ENCODE measurements at places on chromosomes 2 and 18.

DNA sequence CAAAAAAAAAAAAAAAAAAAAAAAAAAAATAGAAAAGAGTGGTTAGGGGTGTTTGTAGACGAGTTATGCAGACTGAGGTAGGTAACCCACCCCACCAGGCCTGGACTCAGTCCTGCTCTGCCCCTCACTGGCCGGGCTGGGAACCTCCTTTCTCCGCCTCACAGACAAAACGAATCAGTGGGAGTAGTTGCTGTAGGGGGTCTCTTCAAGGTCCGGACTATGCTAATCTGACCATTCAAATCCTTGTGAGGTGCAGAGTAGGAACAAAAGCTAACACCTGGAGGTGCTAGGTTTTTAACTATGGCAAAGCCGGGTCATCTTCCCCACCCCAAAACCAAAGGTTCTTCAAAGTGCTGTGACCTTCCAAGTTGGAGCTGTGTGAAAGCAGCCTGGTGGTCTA lies 223.7 kb downstream of the SLC4A3 start:
- no peak for DNase-seq

DNA sequence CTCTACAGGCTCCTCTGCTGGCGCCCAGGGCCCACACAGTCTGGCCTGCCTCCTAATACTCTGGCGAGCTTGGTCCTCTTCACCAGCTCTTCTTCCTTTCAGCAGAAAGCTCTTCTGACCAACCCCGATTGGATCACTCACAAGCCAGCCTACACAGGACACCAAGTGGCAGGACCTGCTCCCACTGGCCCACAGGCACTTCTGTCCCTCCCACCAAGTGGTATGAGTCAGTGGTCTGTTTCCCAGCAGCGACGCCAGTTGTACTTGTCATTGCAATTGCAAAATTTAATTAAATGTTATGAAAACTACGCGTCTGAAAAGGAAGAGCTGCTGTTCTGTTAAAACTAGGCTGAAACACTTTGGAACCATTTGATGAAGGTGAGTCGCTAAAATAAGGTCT lies 46.7 kb downstream of the NDUFA10 start:
- DNase-seq, result no peak

- DNase-seq, result no peak
Measured at GRCh38 chr2:13770279-13770678, 862.2 kb upstream of the LRATD1 start.

- DNase-seq, result no peak
Measured at GRCh38 chr2:156526950-156527636, 90.9 kb downstream of the GPD2 start.

DNA sequence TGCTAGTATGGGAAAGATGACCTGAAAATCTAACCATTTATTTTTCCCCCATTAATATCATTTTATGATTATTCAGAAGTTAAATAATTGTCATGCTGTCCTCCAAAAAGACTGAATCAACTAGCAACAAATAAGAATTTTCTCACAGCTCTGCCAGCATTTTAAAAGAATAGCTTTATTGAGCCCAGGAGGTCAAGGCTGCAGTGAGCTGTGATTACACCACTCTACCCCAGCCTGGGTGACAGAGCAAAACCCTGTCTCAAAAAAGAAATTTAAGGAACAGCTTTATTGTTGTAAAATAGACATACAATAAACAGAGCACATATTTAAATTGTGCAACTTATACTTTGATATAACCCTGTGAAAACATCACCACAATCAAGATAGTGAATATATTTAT lies 24.8 kb upstream of the IL1A start:
- no peak for DNase-seq

- DNase-seq, result no peak
Measured at GRCh38 chr2:104860451-104860790, 6.5 kb downstream of the POU3F3 start.

GRCh38 chr2:41400088-41400665 lies 647.6 kb upstream of the PKDCC start:
- DNase-seq, result peak; percentile 27

- no peak for DNase-seq
Measured at GRCh38 chr18:22164337-22165048, 4.9 kb upstream of the GATA6 start.

- peak; percentile 52 for DNase-seq
Measured at GRCh38 chr2:119517433-119517832, 6.8 kb downstream of the SCTR start.

DNA sequence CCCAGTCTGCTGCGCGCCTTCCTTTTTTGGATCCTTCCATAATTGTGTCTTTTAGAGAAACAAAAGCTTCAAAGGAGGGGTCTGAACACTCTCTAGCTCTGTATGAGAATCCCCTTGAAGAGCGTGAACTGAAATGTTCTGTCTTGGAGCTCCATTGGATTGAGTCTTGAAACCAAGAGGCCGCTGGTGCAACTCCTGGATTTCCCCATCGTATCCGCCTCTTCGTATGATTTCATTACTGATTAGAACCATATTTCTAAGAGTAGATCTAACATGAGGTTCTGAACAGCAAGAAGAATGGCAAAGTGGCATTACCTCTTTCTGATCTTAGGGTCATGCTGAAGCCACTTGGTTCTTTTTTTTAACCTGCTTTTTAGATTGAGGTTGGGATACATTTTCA lies 31.4 kb upstream of the NRP2 start:
- no peak for DNase-seq

DNA sequence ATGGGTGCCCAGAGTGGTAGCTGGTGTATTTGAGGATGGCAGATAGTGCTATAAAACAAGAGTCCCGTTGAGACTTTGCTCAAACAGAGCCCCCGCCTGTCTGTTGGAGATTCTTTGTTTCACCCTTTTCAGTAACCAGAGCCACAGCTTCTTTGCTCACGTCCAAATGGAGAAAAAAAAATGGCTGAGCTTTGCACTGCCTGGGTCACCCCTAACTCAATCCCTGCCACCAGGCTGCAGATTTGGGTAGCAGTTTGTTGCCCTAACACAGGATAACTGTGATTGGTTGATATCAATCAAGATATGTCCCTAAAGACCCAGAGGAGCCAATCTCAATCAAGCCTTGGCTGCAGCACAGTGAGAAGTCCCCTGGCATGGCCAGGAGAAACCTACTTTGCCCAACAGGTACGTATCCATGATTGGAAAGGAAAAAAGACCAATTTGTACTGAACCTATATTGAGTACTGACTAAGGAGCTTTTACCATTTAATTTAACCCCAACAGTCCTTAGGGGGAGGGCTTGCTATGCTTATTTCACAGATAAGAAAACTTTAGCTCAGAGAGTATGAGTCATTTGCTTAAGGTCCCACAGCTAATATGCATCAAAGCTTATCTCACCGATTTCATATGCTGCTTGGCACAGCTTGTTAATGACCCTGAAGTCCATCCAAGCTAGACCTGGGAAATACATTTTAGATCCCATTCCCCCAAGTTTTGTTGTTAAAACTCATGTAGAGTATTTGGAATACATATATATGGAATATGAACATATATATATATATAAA lies 72.0 kb upstream of the SH3BP4 start:
- no peak for DNase-seq

- no peak for DNase-seq
Measured at GRCh38 chr2:60312618-60313017, 240.8 kb downstream of the BCL11A start.

- DNase-seq, result peak; percentile 15
Measured at GRCh38 chr2:58860586-58860985, 619.5 kb upstream of the FANCL start.

DNA sequence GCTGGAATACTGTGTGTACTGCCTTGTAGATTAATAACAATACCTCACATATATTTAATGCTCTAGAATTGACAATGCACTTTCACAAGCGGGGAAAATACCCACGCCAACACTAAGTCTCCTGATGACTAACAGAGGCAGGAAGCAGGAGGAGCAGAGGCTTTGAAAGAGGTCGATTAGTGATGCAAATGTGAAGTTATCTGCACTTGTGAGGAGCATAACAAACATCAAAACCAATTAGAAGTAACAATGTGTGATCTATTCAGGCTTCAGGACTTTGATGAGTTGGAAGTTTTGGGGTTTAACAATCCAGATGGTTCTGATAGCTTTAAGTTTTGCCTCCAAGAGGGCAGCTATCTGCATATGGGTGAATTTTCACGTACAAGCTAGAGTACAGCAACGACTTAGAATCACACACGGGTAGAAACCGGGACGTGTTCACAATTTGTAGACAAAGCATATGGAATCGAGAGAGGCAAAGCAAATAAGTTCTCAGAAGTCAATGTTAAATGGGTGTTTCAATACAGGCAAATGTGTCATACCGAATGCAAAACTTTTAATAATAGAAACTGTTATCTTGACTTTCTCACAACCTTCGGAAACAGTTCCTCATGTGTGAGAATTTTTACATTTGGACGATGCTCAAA lies 114.5 kb downstream of the METTL8 start:
- DNase-seq, result no peak

- DNase-seq, result no peak
Measured at GRCh38 chr18:49094136-49094535, 143.4 kb upstream of the SMAD7 start.

- peak; percentile 11 for DNase-seq
Measured at GRCh38 chr2:221034973-221035372, 537.1 kb downstream of the EPHA4 start.

- no peak for DNase-seq
Measured at GRCh38 chr2:145524836-145525235, 1004.9 kb upstream of the ZEB2 start.

- DNase-seq, result no peak
Measured at GRCh38 chr2:15367715-15368114, 193.4 kb downstream of the NBAS start.

GRCh38 chr2:57146951-57147350 lies 899.7 kb upstream of the VRK2 start:
- DNase-seq, result no peak

GRCh38 chr2:85583667-85584353 lies 421 bp upstream of the VAMP5 start:
- no peak for DNase-seq

- DNase-seq, result no peak
Measured at GRCh38 chr2:105497094-105497493, 98.2 kb upstream of the FHL2 start.

DNA sequence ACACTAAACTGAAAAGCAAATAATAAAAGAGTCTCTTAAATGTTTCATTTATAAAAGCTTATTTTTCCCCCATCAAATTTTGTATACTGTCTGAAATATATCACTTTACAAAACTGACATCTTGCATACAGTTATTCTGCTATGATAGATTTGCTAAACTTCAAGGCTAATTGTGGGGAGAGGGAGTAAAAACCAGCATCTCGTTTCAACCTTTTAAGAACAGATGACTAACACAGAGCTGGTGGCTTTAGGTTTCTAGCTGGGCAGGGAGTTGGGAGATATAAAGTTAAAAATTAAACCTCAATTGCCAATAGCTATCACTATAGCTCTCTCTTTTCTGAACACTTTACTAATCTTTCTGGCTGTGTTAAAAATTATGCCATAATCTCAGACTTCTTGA lies 23.5 kb downstream of the C1D start:
- no peak for DNase-seq

- DNase-seq, result no peak
Measured at GRCh38 chr2:177574356-177574755, 181.8 kb downstream of the AGPS start.

DNA sequence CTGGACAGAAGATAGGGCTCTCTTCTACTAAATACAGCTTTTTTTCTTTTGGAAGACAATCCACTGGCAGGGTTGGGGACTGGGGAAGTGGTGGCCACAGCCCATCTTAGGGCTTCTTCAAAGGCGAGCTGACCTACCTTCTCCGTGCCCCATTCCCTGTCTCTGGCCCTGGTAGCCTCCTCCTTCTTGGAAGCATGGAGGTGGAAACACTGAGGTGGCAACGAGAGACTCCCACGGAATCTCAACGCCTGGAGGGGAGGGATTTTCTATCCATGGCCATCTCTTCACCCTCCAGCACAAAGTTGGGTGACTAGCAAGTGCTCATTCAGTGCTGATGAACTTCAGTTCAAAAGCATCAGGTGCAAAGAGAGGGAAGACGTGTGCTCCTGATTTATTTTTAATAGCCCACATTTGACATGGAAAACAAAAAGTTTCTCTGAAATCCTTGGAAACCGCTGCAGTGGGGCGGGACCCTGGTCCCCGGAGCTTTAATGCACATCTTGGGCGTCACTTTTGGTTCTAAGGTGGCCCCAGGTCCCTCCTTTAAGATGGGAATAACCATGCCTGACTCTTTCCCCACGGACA lies 633 bp upstream of the ARMC9 start:
- no peak for DNase-seq

DNA sequence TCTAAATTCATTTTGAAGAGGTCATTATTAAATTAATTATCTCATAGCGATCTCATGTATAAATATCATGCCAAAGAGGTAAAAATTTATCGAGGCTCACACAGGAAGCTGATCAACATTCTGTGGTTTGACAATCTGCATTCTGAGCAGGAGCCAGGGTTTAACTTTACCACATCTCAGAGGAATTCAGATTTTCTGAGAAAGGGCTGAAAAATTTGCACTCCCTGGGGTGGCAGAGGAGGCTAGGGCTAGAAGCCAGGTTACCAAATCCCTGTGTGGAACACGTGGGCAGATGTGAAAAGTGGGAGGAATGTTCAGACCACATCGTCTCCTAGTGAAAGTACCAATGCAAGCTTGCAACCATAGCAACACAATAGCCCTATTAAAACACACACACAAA lies 63.5 kb upstream of the CTLA4 start:
- no peak for DNase-seq

- no peak for DNase-seq
Measured at GRCh38 chr2:159124441-159124911, 156.0 kb downstream of the TANC1 start.

DNA sequence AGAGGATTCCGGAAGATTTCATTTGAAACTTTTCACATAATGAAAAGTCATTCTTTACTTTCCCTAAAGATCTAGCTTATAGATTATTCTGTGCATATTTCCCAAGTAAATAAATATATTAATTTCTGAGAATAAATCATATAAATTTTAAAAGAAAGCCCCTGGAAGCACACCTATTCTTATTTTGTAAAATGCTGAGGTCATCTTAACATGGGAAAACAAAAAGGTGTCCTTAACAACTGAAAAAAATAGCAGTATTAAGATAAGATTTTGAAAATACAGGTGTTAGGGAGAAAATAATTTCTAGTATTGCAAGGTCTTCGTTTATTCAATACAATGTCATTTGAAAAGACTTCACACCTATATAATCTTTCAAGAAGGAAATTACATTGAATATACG lies 567.5 kb upstream of the CHAC2 start:
- no peak for DNase-seq

DNA sequence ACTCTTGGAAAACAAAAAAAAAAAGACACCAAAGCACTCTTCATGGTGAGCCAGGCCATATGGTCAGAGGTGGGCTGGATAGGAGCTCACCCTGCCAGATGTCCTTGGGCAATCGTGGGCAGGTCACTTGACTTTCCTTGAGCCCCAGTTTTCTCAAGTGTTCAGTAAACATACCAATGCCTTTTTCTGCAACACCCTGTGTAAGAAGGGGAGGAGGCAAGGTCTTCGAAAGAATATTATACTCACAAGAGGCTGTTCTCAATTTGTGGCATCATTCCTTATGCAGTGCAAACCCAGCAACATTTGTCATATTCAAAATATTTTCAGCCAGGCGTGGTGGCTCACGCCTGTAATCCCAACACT lies 22.9 kb upstream of the TMEM87B start:
- DNase-seq, result no peak

- no peak for DNase-seq
Measured at GRCh38 chr2:14557916-14558315, 74.6 kb upstream of the LRATD1 start.

Data from NCI-H446 (cell line).